NCI-H1048 (cell line): ENCODE measurements at places on chromosomes 1 and 21.

DNA sequence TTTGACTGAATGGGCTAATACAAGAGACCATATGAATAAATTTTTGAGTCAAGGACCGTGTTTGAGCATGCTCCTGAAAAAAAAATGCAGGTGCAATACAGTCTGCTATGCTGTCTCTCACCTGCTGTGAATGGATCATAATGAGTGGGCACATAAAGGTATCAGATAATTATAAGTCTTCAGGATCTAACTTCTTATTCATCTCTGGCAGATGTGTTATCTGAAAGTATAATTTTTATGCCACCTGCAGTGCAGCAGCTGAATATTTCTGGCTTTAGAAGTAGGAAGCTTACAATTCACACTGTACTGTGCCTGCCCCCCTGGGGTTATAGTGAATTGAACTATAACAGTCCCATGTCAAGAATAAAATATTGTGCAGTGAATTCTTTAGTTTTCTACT, 333.3 kb downstream of the MRPL39 start:
- DNase-seq = no peak

- no peak for DNase-seq
Observed at GRCh38 chr1:64065571-64065970, 137.9 kb upstream of the UBE2U start.

DNA sequence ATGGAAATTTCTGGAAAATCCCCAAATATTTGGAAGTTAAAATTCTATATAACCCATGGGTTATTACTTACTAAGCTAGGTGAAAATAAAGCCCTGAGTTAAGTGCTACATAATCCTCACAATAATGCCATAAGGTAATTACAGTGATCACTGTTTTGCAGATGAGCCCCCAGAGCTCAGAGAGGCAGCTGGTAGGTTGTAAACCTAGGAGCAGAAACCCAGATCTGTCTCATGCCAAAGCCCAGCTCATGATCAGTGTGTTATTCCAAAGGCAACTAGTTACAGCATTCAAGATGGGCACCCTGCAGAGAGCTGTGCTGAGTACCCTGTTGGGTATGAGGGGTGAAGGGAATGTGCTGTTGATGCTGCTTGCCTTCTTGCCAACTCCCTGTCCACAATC, 10.8 kb upstream of the MYOG start:
- no peak for DNase-seq

GRCh38 chr1:77434967-77435366, 153.1 kb downstream of the AK5 start:
- DNase-seq = no peak

DNA sequence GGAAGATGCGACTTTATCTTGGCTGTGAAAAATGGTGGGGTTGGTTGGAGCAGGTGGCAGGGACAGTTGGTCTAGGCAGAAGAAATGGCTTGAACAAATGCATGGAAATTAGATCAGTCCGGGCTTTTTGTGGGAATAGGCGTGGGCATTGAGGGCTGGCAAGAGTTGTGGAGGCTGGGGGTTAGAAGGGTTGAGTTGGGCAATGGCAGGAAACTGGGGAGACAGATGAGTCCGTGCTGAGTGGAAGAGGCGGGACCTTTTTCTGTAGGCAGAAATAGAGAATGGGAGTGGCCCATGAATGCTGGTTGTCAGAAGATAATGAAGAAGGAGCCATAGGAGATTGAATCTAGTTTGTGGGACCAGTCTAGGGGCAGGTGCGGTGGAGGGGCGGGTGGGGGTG, 6.9 kb downstream of the PDPN start:
- DNase-seq = no peak
